ENCODE measurements at places on chromosomes 6 and 20. TPM values are rescaled to one million over a fixed set of nuclear protein-coding genes. Genes with fewer than 3 reads are reported as not detected.

MANEA gene
- 19.9 TPM for total RNA-seq

HLA-DRA gene
- not detected for total RNA-seq

ASF1A gene
- total RNA-seq = 17.4 TPM

- no peak for DNase-seq
Measured at GRCh38 chr6:25995507-25995906, 32.9 kb downstream of the TRIM38 start.

Measured in fibroblast of villous mesenchyme (primary cell).